GM12891 (cell line): ENCODE measurements at places on chromosomes 6 and 20.

GRCh38 chr20:36367907-36368799, 62.0 kb downstream of the DLGAP4 start:
- DNase-seq = no peak

DNA sequence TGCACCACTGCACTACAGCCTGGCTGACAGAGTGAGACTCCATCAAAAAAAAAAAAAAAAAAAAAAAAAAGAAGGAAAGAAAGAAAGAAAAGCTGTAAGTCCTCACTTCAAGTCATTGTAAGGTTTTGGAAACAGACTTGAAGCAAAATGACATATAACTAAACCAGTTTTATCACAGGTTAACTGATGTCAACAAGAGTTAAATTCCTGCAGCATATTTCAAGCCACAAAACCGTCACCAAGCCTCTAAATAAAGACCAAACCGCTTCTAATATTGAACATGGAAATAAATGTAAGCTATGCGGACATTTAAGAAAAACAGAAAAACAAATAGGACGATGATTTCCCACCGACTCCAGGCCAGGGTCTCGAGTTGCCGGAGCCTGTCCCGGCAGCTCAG, 88.9 kb upstream of the RPS6KA2 start:
- DNase-seq = no peak

DNA sequence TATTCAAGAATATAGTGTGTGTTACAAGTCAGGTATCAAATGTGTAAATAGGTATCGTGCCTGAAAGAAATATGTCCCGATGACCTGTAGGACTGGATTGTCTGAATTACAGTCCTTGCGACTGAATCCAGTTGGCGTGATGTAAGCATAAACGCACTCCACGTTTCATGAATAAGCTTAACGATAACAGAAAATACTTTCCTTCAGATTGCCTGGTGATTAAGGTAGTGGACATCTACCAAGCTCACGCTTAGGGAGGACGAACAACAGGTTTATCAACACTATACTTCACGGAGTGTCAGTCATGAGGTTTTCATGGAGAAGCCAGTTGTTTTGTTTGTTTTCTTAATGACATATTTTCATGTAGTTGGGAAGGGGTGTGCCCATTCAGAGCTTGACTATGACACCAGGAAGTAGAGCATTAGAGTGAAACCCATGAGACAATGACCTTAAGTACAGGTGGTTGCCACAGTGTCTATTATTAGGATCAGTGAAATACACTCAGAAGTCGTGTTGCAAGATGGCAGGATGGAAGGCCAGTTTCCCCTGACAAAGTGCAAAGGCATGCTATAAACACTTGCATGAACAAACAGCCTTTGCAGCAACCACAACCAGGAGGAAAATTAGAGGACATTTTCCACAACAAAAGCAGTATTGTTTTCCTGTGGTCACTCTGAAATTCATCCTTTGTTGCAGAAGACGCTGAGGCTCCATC, 305.8 kb upstream of the PRDM1 start:
- DNase-seq = no peak

DNA sequence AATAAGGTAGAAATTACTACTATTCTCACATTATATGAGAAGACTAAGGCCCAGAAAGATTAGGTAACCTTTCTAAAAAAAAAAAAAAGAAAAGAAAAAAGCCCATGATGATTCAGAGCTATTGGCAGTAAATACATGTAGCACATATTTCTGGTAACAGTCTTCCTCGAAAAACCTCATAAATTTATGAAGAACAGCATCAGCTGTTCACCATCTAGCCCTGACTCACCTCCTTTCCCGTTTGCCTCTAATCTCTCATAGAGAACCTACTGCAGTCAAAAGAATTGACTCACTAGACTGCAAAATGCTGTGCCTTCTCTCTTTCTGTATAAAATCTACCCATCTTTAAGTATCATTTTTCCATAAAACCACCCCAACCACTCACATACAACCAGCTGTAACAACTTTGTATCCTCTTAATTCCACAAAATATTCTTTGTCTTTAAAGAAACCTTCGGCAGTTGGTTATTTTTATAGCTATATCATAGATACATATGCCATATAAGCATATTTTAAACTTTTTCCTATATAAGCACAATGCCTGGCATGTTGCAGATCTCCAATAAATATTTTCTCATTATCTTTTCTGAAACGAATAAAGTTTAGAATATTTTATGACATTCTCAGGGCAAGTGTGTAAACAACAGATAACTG, 152.7 kb upstream of the ENPP5 start:
- no peak for DNase-seq

- no peak for DNase-seq
Measured at GRCh38 chr6:169949511-169950097, 198.2 kb downstream of the ERMARD start.

- DNase-seq = no peak
Measured at GRCh38 chr6:4667591-4667990, 108.6 kb upstream of the CDYL start.

- no peak for DNase-seq
Measured at GRCh38 chr6:11473008-11473740, 64.4 kb upstream of the TMEM170B start.

- no peak for DNase-seq
Measured at GRCh38 chr6:154878871-154879491, 116.1 kb upstream of the TIAM2 start.

GRCh38 chr6:30613251-30614043, 3.6 kb downstream of the PPP1R10 start:
- DNase-seq = no peak

DNA sequence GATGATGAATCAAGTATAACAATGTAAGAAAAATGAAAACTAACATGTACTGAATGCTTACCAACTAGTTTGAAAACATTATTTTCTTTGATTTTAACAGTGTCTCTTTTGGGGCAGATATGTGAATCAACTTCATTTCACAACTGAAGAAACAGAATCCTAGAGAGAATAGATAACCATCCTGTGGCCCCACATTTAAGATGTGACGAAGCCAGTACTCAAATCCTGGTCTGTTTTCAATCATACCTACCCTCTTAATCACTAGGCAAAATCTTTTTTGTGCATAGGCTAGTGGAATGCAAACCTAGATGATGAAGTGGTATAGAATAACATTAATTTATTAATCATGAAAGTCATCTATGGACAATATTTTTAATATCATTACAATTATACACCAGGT, 371.6 kb upstream of the EPHA7 start:
- no peak for DNase-seq

DNA sequence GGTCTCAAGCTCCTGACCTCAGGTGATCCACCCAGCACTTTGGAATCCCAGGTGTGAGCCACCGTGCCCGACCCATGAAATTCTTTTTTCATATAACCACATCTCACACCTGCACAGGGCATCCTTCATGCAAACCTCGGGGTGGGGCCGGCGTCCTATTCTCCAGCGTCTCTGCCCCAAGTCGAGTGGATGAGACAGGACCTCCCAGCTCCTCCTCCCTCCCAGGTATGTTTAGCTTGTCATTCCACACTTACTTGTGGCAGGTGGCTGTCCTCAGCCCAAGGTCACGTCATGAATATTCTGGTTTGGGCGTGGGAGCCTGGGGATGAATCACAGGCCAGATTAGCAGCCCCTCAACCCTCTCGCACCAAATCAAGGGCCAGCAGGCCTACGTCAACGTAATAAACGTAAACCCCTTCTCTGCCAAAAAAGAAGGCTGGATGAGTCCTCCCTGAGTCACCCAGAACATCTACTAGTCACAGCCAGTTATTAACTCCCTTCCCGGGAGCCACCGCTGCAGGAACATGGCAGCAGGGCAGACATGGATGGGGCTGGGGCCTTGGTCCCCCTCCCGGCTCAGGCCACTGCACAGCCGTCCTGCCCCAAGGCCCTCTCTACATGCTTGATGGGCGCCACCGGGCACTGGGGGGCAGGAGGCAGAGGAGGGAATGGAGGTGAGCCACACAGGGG, 91.7 kb downstream of the YTHDF1 start:
- DNase-seq = no peak

GRCh38 chr6:7978736-7979135, 68.1 kb upstream of the TXNDC5 start:
- DNase-seq = no peak

GRCh38 chr6:69796073-69796641, 653 bp downstream of the LMBRD1 start:
- DNase-seq = no peak

DNA sequence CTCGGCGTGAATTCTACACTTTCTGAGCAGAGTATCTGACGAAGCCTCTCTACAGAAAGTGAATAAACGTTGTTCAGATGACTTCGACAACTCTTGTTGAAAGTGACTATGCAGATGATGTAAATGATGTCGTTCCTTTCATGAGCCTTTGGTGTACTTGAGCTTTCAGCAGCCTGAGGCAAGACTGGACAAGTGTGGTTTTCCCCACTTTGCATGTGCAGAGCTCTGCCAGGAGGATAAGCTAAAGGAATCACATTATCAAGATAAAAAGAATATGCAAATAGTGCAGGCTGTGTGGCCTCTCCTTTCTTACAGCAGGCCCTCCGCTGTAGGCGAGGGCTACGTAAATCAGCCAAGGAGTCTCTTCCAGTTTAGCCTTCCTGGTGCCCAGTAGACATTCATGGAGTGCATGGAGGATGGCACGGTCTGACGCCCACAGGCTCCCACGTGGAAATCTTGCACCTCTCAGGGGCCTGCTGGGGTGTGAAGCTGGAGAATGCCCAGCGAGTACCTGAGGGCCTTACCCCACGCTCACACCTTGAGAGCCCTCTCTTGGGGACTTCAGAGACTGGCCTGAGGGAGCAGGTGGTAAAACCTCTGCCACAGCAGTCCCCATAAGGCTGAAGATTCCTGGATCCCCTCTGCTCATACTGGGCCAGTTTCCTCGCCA, 54.9 kb downstream of the RPP40 start:
- DNase-seq = no peak

GRCh38 chr6:13526727-13527670, 39.6 kb upstream of the GFOD1 start:
- peak; percentile 32 for DNase-seq

GRCh38 chr6:53894091-53894490, 99.3 kb downstream of the LRRC1 start:
- no peak for DNase-seq

- no peak for DNase-seq
Measured at GRCh38 chr6:43926634-43927531, 156.9 kb downstream of the VEGFA start.

DNA sequence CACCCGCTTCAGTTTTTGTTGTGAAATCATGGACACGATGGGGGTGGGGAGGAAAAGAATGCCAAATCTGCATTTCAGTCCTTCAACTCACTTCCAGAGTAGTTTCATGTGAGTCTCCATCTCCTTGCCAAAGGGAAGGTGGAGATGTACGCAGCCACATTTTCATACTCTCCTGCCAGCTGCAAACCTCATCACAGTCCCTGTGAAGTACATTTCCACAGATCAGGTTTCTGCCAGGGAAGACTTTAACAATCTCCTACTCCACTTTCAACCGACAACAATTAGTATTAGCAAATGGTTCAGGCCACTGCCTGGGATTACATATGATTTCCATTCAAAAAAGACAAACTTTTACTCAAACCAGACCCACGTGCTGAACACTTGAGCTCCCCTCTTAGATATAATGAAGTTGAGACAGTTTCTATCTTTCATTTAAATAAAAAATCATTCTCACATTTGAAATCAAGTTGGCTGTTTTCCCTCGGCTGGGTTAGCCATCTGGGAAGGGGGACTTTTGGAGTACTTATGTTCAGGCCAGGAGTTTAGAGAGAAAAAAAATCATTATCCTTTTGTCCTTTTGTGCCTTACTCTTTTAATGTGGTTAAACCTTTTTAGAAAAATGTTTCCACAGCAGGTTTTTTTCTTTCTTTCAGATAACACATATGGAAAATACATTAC, 51.0 kb upstream of the CEP162 start:
- no peak for DNase-seq

- DNase-seq = no peak
Measured at GRCh38 chr6:49847673-49848072, 18.7 kb downstream of the CRISP1 start.

GRCh38 chr6:68127074-68127473, 508.0 kb upstream of the ADGRB3 start:
- DNase-seq = no peak

GRCh38 chr6:5617179-5617578, 355.9 kb downstream of the FARS2 start:
- no peak for DNase-seq

- no peak for DNase-seq
Measured at GRCh38 chr20:48706710-48707365, 121.0 kb downstream of the PREX1 start.

DNA sequence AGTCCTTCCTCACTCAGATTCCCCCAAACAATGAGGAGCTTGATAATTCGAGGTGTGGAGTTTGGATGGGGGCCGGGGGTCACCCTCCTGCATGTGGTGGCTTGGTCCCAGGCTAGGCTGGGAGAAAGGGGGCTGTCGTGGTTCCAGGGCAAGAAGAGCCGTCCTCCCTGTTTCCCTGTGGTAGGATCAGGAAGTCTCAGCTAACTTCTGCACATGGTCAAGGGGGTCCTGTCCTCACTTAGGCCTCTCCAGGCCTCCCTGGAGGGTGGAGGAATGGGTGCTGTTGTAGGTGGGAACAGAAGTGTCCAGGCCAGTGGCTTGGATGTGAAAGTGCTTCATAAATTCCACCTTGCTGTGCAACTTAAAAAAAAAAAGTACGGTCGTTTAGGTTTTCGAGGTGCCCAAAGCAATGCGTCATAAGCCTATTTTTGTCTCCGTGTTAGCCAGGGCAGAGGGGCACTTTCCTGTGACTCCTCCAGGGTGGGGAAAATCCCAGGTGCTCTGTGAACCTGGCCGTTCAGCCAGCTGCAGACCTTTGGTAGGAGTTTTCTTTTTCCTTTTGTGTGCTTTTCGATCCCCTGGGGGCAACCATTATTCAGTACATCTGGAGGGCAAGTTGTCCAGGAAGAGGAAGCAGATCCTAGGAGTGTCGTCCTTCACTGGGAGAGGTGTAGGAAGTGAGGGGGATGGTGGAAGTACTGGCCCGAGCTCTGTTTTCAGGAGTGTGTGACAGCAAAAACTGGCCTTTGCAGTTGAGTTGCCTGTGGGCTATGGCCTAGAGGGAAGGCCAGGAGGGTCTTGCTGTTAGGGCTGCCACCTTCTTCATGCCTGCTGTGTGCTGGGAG, 9.6 kb downstream of the IGF2R start:
- DNase-seq = no peak

DNA sequence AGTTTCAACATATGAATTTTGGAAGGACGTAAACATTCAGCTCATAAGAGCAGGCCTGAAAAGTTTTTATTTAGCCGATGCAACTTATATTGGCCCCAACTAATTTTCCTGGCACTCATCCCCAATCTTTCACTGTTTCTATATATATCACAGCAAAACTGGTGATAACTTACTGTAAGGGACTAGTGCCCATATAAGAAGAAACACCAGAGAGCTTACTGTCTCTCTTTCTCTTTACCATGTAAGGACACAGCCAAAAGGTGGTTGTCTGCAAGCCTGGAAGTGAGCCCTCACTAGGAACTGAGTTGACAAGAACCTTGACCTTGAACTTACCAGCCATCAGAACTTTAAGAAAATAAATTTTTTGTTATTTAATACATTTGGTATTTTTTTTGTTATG, 807.4 kb upstream of the CITED2 start:
- no peak for DNase-seq

- no peak for DNase-seq
Measured at GRCh38 chr20:10040070-10040975, 5.5 kb downstream of the ANKEF1 start.
